Hematopoietic multipotent progenitor cell treated with erythropoietin and hydrocortisone succinate and interleukin-3 and kit ligand, for 4 days (in vitro differentiated cells): ENCODE measurements at places on chromosomes 5 and 9.

GRCh38 chr5:5381310-5381913 lies 41.1 kb upstream of the ICE1 start:
- DNase-seq = no peak

DNA sequence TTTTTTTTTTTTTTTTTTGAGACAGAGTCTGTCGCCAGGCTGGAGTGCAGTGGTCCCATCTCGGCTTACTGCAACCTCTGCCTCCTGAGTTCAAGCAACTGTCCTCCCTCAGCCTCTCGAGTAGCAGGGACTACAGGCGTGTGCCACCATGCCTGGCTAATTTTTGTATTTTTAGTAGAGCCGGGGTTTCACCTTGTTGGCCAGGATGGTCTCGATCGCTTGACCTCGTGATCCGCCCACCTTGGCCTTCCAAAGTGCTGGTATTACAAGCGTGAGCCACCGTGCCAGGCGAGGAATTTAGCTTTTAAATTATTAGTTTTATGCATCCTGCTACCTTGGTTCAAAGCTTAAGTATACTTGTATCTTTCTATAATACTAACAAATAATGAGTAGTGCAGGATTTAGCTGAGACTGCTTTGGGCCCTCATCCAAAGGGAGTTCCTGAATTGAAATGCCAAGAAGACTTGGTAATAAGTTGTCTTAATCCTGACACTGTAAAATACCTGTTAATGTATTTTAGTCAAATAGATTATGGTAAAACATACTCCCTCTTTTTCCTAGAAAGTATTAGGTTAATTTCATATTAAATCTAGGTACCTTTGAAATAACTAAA lies 5.0 kb downstream of the CDC42SE2 start:
- no peak for DNase-seq

DNA sequence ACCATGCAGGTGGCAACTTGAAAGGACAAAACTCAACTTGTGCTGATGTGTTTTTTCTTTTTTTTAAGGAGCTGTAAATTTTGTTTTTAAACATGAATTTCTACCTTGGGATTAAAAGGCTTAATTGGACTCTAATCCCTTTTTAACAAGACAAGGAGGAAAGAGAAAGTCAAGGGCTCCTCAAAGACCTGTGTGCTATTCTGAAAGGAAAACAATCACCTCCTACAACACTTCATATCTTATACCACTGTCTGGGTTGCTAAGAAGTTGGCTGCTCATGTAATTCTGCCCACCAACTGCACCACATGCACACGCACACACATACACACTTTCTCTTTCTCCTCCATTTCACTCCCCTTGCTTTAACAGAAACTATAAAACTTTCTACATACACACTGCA lies 78.6 kb downstream of the SH3RF2 start:
- no peak for DNase-seq

- peak; percentile 94 for DNase-seq
Observed at GRCh38 chr9:5626727-5627634, 1.9 kb upstream of the RIC1 start.

GRCh38 chr9:68443624-68444023 lies 87.2 kb downstream of the PGM5 start:
- no peak for DNase-seq

DNA sequence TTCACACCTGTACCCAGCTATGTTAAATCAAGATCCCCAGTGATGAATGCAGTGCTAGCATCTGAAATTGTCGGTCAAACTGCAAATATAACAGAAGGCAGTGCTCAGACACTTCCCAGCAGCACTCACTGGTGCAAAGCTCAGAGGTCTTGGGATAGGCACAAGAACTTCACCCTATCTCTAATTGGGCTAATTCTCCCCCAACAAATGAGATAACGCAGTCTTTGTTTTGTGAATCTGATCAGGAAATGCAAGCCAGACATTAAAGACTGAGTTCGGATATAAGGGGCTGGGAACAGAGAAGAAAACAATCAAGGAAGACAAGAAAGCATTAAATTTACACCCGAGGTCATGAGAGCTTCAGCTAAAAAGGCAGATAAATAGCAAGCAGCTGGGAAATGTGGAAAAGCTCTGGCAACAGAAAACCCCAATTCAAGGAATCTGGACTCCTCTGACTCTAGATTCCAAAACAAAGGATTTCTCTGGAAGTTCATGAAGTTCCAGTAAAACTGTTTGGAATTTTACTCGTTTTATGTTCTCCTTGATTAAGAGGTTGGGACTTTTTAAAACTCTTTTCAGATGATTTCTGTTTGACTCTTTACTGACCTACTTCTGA lies 65.1 kb downstream of the GNA14 start:
- DNase-seq = no peak

DNA sequence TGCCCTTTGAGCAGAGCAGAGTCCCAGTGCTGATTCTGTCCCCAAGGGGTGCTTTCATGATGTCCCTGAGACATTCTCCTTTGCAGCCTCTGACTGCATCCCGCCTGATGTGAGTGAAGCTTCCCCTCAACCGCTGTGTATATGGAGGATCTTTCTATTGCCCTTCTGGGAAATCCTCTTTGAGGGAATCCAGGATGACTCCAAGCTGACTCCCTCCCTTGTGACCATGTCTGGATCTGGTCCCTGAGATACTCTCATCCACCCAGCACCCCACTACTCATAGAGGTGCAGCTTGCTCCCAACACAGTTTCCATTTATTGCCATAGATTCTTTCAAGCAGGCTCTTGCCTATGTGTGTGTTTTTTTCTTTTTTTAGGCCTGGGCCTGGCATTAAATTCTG lies 216.5 kb downstream of the SEC61B start:
- no peak for DNase-seq

DNA sequence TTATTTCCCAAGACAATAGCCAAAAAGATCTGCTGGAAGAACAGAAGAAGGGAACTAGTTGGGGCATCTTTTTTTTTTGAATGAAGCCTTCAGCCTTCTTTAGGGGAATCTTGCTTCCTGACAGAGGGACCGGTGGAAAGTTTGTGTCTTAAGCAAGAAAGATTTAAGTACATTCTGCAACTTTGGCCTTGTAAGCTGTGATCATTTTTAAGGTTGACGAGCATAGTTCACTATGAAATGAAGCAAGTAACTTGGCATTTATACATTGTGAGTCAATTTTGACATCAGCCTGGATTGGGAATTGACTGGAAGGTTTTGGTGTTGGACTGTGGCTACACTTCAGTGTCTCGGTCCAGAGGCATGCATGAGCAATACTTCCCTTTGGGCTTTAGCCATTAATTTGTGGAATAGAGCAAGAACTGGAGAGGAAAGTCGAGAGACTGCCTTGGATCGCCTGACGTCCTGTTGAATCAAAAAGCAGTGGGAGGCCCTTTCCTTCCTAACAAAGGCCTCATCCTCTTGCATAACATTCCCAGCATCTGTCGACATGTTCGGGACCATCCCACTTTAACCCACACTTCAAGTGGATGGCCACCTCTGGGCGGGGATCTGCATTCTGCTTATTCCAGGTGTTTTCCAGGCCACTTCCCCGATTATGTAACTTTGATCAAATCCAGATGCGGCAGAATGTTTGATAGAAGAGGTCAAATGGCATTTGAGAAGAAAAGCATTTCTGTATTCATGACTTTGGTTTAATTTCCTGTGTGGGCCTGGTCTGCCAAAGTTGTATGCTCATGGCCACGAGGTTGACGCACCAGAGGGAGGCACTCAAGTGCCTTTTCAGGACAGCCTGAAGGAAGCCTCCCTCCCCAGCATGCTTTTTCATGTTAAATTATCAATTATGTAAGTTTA lies 12.5 kb downstream of the ABL1 start:
- no peak for DNase-seq

DNA sequence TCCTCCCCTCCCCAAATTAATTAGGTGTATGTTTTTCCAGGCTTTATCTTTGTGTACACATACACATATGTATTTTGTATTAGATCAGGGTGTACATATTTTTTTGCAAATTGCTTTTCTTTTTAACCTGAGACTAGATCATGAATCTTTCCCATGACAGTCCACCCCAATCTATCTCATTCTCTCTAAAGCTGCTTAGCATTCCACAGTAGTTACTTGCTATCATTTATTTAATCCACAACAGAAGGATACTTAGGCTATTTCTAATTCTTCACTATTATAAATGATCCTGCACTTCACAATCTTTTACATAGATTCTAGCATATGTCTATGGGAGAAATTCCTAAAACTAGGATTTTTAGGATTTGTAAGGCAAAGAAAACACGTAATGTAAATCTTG lies 43.9 kb downstream of the SH3RF2 start:
- DNase-seq = no peak

GRCh38 chr5:135155616-135156214 lies 121.7 kb upstream of the PITX1 start:
- no peak for DNase-seq

DNA sequence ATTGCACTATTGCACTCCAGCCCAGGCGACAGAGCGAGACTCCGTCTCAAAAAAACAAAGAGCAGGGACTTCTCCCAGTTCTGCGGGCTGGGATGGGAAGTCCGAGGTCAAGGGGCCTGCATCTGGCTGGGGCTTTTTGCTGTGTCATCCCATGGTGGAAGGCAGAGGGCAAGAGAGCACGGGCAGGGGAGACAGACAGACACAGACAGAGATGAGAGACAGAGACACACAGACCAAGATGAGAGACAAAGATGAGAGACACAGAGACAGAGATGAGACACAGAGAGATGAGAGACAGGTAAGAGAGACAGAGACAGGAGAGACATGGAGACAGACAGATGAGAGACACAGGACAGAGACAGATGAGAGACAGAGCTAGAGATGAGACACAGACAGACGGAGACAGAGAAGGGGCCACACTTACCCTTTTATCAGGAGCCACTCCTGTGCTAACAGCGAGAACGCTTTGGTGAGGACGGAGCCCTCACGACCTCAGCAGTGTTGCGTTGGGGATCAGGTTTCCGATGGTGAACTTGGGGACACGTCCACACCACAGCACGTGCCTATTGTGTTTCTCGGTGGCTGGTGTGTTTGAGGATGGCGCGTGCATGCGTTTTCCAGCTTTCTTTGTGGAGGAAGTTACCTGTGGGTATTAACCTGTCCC lies 8.9 kb upstream of the TOR4A start:
- no peak for DNase-seq

GRCh38 chr5:142315096-142315900 lies 9.5 kb downstream of the SPRY4 start:
- no peak for DNase-seq

DNA sequence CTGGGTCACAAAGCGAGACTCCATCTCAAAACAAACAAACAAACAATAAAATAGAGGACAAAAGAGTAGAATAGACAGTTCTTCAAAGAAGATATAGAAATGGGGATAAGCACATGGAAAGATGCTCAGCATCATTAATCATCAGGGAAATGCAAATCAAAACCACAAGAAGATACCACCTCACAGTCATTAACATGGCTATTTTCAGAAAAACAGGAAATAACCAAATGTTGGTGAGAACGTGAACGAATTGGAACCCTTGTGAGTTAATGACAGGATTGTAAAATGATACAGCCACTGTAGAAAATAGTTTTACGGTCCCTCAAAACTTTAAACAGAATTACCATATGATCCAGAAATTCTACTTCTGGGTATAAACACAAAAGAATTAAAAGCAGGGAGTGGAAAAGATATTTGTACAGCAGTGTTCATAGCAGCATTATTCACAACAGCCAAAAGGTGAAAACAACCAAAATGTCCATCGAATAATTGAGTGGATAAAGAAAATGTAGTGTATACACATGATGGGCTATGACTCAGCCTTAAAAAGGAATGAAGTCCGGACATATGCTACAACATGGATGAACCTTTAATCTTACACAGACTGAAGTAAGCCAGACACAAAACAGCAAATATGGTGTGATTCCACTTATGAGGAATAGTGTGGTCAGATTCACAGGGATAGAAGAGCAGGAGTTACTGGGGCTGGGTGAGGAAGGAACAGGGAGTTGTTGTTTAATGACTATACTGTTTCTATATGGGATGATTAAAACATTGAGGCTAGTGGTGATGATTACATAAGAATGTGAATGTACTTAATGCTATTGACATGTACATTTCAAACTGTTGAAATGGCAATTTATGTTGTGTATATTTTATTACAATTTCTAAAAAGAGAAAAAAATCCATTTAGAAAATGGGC lies 19.7 kb downstream of the OR2V2 start:
- no peak for DNase-seq

- no peak for DNase-seq
Observed at GRCh38 chr5:10393491-10393890, 40.0 kb downstream of the MARCHF6 start.

DNA sequence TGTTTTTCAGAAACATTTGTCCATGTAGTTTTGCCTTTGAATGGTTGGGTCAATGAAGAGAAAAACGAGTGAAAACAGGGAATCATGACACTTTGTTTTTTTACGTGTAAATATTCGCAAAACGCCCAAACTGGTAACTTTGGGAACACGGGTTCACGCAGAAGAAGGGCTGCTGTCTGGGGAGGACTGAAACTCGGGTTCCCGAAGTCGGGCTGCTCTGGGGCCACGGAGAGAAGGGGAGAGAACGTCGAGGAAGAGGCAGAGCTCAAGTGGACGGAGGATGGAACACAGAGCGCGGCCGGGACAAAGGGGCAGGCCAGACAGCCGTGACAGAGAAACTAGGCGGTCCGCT lies 478 bp upstream of the SETD9 start:
- no peak for DNase-seq

DNA sequence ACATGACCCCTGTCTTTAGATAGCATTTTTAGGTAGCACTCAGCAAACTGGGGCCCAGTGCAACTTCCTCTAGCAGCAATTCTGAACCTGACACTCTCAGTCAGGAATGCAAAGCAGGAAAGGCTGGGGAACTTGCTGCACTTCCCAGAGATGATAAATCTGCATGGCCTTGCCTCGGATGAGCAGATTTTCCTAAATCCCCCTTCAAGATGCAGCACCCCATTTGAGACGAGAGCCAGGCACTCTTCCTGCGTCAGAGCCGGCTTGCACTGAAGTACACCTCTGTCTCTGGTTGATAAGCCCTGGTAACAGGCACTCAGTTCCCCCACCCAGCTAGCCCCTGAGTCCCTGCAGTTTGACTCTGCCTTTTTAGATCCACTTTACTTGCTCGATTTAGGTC lies 296.7 kb upstream of the PANK3 start:
- DNase-seq = peak; percentile 88

DNA sequence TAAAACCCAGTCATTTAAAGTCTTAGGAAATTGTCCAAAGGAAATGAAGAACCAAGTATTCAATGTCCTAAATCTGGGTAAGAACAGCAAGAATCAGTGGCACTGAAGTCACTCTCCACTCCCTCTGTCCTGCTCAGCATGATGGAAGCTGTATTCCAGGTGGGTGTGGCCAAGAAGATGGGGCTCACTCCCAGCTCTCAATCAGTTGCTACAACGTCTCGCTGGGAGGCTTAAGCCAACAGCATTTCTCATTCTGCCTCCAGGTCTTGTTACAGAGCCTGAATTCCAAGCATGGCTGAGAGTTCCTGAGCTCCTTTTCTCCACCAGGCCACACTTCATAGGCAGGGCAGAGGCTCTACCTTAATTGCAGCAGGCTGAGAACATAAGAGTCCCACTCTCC lies 41.2 kb upstream of the TRIO start:
- DNase-seq = no peak

- DNase-seq = no peak
Observed at GRCh38 chr5:176822793-176823481, 12.6 kb downstream of the UNC5A start.

- no peak for DNase-seq
Observed at GRCh38 chr5:149747141-149747832, 17.2 kb downstream of the PPARGC1B start.
